Activated CD4-positive, alpha-beta memory T cell treated with anti-CD3 and anti-CD28 coated beads for 36 hours (primary cell): ENCODE measurements at places on chromosomes 6 and 20. TPM values are rescaled to one million over a fixed set of nuclear protein-coding genes. Genes with fewer than 3 reads are reported as not detected.

DNA sequence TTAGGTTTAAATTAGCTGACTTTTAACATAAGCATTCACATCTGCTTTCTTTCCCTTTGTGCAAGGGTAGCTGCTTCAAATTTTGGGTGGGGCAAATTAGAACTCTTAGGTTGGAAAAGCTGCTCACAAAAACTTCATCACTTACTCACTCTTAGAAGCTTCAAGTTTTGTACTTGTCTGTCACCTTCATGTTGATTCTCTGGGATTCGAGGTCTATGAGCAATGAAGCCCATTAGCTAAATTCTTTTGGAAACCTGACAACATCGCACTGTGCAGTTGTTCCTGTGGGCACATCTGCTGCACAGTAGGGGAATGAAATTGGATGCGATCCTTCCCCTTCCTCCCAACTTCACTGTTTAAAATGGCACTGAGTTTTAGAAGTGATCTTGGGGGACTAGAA, 156.1 kb downstream of the UBE3D start:
- H3K4me1 ChIP-seq = no peaks in the 10 kb centered on the region
- no peak overlapping the region for H3K27ac ChIP-seq
- H3K36me3 ChIP-seq = peaks cover 4% of the 10 kb centered on the region
- no peak overlapping the region for H3K4me3 ChIP-seq
- no peaks in the 10 kb centered on the region for H3K27me3 ChIP-seq

DNA sequence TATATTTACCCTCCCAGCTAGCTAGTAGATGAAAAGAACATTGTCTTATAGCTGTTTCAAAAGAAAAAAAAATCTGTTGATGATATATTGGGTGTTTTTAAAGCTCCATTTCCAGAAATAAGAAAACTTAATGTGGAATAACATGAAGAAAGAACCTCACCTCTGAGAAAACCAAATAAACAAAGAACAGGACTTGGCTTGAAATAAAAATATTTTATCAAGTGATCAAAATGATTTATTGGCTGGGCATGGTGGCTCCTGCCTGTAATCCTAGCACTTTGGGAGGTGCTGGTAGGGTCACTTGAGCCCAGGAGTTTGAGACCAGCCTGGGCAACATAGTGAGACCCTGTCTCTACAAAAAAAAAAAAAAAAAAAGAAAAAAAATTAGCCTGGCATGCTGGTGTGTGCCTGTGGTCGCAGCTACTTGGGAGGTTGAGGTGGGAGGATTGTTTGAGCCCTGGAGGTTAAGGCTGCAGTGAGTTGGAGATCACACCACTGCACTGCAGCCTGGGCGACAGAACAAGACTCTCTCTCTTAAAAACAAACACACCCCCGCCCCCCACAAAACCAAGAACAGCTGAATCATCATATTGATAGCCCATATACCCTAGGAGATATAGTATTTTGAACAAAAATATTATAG, 7.9 kb downstream of the RNF24 start:
- no peaks in the 10 kb centered on the region for H3K27me3 ChIP-seq
- H3K27ac ChIP-seq = no peak overlapping the region
- no peak for DNase-seq
- no peaks in the 10 kb centered on the region for H3K36me3 ChIP-seq
- no peak overlapping the region for H3K4me3 ChIP-seq

Gene SIRPD
- not detected for total RNA-seq

- no peak overlapping the region for H3K4me3 ChIP-seq
- no peaks in the 10 kb centered on the region for H3K27me3 ChIP-seq
- peaks cover 11% of the 10 kb centered on the region for H3K4me1 ChIP-seq
- no peak for DNase-seq
- H3K27ac ChIP-seq = no peak overlapping the region
Measured at GRCh38 chr6:32885698-32886286, 31.8 kb downstream of the PSMB9 start.

Gene DCDC2
- not detected for total RNA-seq

Gene NKX2-4
- not detected for total RNA-seq

DNA sequence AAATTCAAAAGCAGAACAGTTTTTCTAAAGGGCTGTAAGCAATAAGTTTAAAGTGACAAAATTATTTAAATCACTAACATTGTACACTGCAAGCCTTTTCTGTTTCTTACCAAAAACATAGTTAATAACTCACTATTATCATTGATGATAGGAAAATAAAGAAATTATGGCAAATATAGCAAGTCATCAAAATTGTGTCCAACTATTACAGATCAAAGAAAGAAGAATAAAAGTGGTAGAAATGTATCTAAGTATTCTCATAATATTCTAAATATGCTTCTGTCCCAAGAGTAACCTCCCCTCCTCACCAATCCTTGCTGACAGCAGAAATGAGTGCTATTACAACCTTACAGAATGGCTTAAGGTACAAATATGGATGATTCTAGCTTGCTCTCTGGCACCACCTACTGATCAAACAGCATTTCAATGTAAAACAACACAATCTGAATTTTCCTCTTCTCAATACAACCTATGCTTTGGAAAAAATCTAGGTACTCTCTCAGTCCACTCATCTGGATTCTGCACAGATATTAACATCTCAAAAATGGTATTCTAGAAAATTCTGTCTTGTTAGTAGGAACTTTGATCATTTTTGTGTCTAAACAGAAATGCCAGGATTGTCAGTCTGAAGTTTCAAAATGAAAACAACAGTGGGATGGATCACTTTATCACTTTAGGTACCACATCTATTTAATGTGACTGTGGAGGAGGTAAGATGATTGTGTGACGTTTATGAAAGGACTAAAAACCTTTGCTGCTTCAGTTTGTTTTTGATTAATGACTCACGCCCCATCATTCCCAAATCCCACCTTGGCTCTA, 40.9 kb downstream of the ZFP64 start:
- no peak overlapping the region for H3K4me3 ChIP-seq
- H3K27me3 ChIP-seq = no peaks in the 10 kb centered on the region
- peaks cover 5% of the 10 kb centered on the region for H3K4me1 ChIP-seq
- no peak for DNase-seq
- no peak overlapping the region for H3K27ac ChIP-seq
- peaks cover 9% of the 10 kb centered on the region for H3K36me3 ChIP-seq

- no peak overlapping the region for H3K4me3 ChIP-seq
- no peaks in the 10 kb centered on the region for H3K36me3 ChIP-seq
- DNase-seq = no peak
- H3K4me1 ChIP-seq = no peaks in the 10 kb centered on the region
- H3K27me3 ChIP-seq = no peaks in the 10 kb centered on the region
- H3K27ac ChIP-seq = no peak overlapping the region
Measured at GRCh38 chr20:8853805-8854338, 215.0 kb upstream of the PLCB4 start.

DNA sequence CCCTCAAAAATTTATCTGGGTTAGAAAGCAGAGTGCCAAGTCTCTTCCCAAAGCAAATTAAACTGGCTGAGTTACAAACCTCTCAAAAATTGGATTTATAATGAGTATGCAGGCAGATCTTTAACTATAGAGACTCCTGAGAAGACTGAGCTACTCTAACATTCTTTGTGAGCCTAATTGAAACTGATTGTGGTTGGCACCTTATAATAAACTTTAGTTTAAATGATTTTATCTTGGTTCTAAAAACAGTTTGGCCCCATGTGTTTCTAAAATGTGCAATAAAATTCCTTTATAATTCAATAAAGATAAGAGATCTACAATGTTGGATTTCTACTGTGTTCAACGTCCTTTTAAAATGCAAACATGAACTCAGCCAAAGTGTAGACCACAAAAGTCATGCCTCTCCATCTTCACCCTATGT, 480.2 kb upstream of the RNF217 start:
- H3K4me3 ChIP-seq = no peak overlapping the region
- H3K4me1 ChIP-seq = no peaks in the 10 kb centered on the region
- no peak for DNase-seq
- H3K27ac ChIP-seq = no peak overlapping the region
- H3K27me3 ChIP-seq = no peaks in the 10 kb centered on the region
